CD4-positive, alpha-beta T cell treated with Interleukin-12 subunit alpha and Interleukin-12 subunit beta, for 1 hour (primary cell): ENCODE measurements at places on chromosomes 13 and 19.

DNA sequence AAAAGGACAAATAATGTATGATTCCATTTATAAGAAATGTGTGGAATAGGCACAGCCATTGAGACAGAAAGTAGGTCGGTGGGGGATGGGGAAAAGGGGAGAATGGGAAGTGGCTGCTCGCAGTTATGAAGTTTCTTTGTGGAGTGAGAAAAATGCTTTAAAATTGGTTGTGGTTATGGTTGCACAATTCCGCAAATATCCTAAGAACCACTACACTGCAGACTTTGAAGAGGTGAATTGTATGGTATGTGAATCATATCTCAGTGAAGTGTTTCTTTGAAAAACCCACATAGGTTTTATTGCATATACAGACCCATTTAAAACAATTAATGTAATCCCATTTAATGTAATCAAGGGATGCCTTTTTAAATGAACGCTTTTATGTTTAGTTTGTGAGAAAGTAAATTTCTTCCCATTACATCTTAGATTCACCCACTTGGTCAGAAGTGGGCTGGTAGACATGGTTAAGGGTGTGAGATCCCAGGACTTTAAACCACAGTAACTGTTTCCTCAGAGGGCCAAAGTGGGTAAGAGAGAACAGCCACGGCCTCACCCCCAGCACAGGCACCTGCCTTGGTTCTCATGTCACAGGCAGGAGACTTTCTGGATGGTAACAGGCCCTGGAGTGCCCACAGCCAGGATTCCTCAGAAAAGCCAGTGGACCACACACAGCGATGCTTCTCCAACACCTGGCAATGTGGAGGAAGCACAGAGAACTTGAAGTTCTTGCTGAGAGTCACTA is 119.3 kb upstream of the GJB6 start:
- no peak for DNase-seq

GRCh38 chr13:52852444-52852843 is 4.0 kb upstream of the PCDH8 start:
- DNase-seq: no peak

- peak; percentile 1 for DNase-seq
Observed at GRCh38 chr13:23087880-23088279, 92.9 kb upstream of the SGCG start.

GRCh38 chr19:6828306-6828697 is 55.8 kb downstream of the VAV1 start:
- DNase-seq: no peak

DNA sequence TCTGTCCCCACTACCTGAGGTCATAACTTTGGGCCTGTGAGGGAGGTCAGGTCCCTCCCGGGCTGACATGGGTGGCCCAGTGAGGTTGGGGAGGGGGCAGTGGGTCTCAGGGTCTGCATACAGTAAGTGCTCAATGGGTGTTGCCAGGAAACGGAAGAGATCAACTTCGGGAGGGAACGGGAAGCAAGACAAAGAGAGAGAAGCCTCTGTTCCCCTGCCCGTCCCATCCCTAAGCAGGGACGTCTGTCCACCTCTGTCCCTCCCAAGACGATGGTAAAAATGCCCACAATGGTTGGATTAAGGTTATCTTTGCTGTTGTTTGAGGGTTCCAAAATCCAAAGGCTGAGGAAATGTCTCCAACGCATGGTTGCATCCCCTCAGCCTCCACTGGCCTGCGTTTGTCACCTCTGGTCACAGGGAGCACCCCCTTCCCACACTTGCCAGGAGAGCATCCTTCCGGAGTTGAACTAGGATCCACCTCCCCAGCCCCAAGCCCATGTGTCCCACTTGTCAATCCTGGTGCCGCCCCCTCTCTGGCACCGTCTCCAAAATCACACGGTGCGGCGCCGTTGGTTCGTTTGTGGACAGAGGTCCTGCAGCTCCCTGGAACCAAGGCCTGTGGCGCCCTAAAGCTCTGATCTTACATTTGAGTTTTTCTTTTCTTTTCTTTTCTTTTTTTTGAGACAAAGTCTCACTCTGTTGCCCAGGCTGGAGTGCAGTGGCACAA is 774 bp upstream of the HOMER3 start:
- no peak for DNase-seq

DNA sequence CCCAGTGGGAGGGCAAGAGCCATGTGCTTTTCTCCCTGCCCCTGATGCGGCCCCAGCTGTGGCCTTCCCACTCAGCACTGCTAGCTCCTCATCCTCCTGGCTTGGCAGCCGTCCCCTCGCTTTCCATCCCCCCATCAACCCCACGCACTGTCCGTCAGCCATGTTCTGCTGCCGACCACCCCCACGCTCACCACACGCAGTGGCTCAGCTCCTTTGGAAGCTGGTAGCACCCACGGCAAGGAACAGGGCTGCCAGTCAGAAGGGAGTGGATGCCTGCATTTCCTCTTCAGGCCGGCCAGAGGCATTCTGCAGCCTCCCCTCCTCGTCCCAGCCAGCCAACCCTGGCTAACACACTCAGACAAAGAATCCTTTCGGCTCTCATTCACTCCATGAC is 6.3 kb downstream of the CALM3 start:
- DNase-seq: no peak

GRCh38 chr19:9741476-9742171 is 26.9 kb downstream of the ZNF846 start:
- DNase-seq: no peak

GRCh38 chr13:46795321-46795720 is 1.6 kb downstream of the ESD start:
- no peak for DNase-seq

- no peak for DNase-seq
Observed at GRCh38 chr13:108984251-108984920, 355.0 kb downstream of the MYO16 start.

DNA sequence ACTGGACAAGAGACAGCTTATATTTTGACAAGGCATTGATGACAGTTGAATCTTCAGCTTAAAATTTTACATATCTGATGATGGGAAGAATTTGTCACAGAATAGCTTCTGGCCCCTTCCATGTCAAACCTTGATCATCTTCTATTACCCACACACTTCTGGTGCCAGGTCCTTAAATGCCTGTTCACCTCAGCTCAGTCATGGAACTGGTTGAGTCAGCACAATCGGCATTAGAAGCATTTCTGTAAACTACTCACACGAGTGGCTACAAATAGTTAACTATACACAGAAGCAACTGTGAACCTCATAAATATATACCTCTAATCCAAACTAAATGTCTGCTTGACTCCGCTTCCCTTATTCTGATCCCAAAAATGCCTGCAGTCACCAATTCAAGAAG is 161.2 kb downstream of the FOXO1 start:
- DNase-seq: no peak

DNA sequence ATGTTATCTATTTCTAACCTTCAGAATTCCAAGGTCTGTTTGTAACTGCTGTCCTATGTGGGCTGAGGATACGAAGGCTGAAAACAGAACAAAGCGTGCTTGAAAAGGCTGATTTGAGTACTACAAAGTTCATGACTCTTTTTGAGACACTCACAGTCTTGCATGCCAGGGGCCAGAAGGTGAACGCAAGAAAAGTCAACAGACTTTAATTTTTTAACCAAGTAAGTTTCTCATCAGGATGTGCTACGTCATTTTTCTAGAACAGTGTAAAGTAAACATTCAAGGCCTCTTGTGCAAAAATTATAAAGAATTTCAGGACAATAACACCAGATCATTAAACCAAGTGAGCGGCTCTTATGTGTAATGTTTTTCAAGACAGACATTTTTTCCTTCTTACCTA is 163.5 kb downstream of the COG6 start:
- no peak for DNase-seq
